ENCODE measurements at places on chromosomes 11 and 22.
A peak's percentile ranks its signal among the peaks of the same experiment; 100 is the strongest.

DNA sequence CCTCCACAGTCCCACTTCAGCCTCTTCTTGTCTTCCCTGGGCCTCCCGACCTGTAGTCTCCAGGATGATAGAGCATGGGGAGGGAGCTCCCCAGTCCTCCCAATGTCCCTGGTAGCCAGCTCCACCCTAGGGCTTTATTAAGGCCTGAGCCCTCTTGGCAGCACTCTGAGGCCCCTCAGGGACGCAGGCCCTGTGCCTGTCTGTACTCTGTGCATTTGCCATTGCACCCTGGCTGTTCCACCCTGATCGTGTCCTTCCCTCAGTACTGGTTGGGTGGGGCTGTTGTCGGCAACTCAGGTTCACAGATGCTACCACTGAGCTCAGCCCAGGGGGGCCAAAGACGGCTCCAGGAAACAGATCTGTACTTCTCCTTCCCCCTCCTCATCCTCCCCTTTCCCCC, 7.2 kb downstream of the SSTR3 start:
- no peak for DNase-seq

DNA sequence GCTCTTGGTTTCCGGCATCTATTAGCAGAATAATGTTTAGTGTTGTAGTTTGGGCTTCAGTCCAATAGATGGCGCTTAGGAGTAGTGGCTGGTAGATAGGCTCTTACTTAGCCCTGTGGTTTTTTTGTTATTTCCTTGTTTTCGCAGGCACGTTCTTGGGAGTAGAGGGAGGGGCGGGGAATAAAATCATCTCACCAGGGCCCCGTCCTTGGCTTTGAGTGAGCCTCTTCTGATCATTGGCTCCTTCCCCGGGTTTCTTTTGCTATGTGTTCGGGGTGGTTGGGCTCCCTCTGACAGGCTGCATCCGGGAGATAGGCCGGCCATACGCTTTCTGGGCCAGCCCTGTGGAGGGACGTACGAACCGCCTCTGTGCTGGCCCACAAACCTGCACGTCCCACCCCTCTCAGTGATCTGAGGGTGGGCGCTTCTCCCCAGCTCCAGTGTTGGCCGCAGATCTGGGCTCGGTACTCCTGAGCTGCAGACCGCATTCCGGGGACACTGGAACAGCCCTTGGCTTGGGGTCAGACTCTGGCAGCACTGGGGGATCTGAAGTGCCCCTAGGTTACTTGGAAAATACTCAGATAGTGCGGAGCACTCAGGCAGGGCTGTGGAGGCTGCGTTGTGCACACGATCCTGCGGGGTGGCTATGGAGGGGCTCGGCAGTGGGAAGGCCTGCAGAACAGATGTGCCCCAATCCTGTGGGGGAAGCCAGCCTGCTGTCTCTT, 217.0 kb downstream of the DYNC2H1 start:
- peak; percentile 61 for DNase-seq

DNA sequence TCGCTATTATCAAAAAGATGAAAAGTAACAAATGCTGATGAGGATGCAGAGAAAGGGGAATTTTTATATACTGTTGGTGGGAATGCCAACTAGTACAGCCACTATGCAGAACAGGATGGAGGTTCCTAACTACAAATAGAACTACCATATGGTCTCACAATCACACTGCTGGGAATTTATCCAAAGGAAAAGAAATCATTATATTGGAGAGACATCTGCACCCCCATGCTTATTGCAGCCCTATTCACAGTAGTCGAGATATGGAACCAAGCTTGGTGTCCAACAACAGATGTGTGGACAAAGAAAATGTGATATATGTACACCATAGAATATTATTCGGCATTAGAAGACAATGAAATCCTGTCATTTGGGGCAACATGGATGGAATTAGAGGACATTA, 19.6 kb upstream of the POU2AF2 start:
- DNase-seq, result no peak

DNA sequence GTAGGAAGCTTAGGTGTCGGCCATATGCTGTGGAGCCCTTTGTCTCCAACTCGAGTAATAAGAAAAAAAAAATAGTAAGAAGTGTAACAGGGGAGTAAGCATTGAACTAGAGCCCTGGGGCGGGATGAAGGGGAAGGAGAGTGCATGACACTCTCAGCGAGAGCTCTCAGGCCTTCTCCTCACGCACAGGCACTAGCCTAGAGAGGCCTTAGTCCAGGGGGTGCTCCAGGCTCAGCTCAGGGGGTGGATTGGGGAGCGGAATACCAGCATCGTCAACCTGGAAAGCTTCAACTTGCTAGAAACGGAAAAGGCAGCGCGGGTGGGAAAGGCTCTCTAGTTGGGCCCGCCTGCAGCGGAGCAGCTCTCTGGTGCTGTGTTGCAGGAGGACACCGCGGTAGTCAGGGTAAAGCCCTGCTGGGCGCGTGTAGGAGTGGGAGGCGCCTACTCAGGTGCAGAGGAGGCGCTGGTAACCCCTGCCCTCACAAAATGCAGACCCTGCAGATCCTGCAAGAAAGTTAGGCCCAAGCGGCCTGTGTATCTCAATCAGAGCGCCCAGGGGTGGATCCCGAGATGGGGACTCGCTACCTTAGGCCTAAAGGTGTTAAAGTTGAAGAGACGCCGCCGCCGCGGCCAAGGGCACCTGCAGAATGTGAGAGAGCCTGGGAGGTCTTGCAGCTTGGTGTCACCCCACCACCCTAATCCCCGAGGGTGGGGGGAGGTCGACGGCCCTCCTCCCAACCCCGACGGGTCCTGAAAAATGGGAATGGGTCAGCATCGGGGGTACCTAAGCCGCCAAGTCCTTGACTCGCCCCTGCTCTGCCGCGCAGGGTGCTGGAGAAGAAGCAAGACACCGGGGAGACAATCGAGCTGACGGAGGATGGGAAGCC, 2.8 kb downstream of the SLC17A6 start:
- no peak for DNase-seq

DNA sequence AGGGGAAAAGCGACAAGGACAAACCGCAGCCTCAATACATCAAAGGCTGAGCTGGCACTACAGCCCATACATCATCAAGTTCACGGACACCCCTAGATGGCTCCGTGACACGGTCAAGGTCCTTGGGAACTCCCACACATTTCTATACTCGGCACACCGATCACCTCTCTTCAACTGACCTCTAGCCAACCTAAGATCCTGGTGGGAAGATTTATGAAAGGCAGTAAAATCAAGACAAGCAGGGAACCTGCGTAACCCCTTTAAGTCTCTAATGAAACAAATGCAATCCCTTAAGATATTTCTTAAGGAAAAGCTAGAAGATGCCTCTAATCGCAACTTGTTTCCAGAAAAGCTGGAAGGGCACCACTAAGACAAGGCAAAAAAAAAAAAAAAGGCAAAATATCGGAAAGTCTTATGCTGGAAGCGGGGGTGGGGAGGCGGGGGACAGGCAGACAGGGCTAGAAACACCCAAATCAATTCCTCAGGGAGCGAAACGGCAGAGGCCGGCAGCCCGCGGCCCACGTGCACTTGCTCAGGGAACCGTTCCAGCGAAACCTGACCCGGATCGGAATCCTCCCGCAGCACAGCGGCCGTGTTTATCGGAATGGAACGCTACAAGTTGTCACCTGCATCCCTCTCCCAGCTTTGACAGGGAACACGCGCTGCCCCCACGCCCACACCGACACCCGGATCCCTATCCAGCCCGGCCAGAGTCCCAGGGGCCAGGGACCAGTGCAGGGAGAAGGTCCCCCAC, 1.4 kb downstream of the ARHGAP20 start:
- no peak for DNase-seq

DNA sequence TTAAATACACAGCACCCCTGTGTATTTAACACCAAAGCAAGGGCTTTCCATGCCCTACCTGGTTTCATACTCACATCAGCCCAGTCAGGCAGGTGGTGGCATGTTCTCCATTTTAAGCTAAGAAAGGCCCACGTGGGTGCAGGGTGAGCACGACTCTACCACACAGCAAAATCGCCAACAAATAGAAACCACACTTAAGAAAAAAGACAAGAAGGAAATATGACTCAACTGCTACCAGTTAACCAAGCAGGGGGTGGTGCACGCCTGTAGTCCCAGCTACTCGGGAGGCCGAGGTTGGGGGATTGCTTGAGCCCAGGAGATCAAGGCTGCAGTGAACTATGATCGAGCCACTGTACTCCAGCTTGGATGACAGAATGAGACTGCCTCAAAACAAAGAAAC, 35.2 kb upstream of the TFIP11 start:
- DNase-seq, result no peak

GRCh38 chr11:122097419-122098001, 18.5 kb downstream of the BLID start:
- no peak for DNase-seq

DNA sequence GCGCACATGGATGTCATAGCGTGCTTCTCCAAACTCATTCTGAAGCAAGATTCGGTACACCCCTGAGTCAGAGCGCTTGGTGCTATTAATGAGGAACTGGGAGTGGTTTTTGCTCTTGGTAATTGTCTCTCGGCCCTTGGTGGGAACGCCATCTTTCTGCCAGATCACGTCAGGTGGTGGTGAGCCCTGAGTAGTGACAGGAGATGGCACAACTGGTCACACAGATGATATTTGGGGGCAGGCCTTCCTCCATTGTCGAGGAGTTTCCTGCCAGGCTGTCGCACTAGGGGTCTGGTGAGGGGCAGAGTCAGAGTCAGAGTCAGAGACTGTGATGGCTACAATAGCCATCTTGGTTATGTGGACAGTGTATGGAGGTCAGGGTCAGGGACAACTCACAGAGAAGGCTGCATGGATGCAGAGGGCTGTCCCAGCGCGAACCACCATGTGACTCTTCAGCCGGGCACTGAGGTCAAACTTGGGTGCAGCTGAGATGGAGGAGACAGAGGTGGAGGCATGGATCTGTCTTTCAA, 9.3 kb downstream of the TMEM86A start:
- DNase-seq, result no peak

DNA sequence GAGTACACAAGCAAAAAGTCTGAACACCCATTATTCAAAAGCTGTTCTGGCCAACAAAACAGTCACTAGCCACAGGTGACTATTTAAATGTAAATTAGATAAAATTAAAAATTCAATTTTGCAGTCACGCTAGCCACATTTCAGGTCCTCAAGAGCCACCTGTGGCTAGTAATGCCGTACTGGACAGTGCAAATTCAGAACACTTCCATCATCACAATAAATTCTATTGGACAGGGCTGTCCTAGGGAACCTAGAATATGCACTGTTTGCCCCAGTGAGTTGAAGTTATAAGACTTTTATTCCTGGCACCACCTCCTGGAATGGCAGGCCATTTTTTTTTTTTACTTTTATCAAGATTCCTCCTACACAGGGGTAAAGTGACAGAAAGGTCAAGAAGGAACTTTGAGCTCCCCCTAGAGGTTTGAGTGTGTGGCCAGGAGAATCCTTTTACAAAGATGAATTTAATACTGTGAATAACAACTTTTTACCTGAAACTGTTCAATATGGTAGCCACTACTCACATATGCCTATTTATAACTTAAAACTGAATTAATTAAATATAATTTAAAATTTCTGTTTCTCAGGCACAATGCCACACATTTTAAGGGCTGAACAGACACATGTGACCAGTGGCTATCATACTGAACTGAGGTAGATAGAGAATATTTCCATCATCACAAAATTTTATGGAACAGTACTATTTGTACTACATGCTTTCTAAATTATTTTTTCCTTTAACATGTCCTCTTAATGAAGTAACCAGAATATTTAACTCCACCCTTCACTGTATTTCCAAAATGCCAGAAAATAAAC, 6.5 kb downstream of the MSANTD2 start:
- no peak for DNase-seq

DNA sequence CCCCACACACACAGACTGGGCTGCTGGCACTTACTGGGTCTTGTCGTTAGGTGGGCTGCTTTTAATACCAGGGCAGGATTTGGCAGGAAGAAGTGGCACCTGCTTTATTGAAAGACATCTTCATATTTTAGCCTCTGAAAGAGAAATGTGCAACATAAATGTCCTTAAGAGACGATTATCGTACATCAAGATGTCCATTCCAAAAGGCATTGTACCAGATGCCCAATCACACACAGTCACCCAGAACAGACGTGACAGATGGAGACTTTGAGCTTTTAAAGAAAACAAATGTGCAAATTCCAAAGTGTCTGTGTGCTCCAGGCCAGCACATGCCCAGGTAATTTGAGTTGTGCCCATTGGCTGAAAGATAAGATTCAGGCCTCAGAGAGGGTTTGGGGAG, 155.7 kb downstream of the RRAS2 start:
- DNase-seq, result no peak

All from iPS DF 19.7 (cell line).